ENCODE measurements at places on chromosomes 5 and 9.
A peak's percentile ranks its signal among the peaks of the same experiment; 100 is the strongest.

- peak; percentile 79 for DNase-seq
These were observed 58.9 kb downstream of the AUH start for GRCh38 chr9:91302831-91303230.

DNA sequence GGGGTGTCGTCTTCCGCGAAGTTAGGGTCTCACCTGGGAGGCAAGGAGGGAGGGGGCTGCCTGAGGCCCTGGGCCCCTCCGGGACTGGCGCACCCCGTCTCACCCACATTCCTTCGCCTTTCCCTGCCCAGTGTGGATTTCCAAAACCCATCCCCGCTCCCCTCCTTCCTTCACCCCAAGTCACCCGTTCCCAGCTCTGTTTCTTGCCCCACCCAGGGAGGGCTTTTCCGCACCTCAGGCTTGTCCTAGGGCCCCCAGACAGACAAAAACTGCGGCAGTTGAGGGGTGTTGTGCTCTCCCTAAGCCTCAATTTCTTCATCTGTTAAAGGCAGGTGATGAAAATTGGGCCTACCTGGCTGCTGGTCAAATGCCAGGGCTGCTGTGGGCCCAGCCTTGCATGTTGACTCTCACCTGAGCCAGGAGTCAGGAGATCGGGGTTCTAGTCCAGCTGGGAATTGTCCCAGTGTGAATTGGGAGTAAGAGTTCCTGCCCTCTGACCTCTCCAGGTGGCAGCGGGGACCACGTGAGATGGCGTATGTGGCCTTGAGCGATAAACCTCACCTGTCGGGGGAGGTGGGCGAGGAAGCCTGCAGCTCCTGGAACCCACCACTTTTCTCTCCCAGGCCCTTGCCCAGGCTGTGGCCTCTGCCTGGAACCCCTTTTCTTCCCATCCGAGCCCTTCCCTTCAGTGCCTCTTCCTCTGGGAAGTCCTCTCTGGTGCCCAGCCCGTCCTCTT is 143.4 kb upstream of the IER5L start:
- no peak for DNase-seq

- no peak for DNase-seq
These were observed 888 bp downstream of the ADAMTSL2 start for GRCh38 chr9:133535306-133535877.

DNA sequence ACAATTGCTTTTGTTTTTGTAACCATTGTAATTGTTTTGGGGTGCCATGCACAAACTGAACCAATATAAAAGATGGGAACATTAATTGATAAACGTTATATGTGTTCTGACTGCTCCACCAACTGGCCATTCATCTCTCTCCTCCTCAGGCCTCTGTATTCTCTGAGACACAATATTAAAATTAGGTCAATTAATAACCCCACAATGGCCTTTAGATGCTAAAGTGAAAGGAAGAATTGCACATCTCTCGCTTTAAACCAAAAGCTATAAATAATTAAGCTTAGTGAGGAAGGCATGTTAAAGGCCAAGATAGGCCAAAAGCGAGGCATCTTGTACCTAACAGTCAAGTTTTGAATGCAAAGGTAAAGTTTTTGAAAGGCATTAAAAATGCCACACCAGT is 448.4 kb upstream of the ITGA1 start:
- no peak for DNase-seq

DNA sequence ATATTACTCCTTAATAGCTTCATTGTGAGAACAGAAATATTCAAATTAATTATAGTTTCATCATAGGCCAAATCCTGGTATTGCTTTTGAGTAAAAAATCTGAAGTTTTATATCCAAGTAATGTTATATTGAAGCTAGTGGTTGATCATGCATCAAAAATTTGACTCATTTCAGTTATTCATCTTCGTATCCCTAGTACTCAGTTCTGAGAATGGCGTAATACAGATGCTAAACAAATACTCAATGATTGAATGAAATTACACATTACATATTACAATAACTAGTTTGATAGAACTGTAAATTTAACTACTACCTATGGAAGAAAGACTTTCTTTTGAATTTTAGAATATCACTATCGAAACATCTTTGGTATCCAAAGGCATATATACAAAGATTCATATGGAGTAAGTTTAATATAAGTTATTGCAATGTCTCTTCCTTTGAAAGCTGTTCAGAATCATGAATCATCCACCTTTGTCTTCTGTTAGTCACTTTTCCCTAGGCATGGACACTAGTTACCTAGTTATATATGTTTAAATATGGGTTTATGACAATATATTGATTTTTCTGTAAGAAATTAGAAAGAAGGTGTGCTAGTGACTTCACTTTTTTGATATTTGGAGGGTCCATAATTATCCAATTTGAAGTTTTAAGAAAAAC is 5.0 kb upstream of the ZNF462 start:
- no peak for DNase-seq

GRCh38 chr9:129946246-129946995 is 96.6 kb downstream of the FNBP1 start:
- DNase-seq, result no peak

DNA sequence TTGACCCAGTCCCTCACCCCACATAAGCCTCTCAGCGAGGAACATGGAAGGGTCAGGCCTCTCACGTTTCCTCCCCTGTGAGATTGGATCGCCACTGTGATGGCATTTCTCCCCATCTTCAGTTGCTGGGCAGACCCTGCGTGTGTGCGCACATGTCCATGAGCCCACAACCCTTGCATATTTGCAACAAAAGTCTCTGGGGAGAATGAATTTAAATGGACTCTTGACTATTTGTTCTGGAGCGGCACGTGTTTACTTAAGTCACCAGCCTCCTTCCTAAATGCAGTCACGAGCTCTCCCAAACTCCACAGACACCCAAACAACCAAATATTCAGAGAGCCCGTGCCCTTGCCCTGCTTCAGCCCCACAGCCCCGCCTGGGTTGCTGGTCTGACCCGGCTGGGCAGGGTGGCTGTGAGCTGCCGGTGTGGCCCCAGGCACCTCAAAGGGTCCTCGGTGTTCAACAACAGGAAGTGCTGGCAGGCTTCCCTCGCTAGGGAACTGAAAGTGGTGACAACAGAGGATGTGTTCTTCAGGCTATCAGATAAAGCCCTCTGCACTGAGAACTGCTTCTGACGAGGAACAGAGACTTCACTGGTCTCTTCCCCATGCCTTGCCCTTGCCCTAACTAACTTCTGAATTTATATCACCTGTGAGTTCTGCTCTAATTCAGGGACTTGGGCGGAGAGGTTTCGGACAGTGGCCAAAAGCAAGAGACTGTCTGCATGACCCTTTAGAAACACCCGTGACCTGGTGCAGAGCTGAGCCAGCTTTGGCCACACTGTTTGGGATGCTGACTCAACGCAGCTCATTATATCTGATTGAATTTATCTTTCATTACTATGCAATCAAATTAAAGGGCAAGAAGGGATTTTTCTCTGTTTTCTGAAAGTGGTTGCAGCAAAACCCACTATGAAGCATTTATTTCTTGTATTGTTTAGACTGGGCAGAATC is 19.2 kb upstream of the CD180 start:
- DNase-seq, result peak; percentile 54
